ENCODE measurements at places on chromosomes 16 and 17.

DNA sequence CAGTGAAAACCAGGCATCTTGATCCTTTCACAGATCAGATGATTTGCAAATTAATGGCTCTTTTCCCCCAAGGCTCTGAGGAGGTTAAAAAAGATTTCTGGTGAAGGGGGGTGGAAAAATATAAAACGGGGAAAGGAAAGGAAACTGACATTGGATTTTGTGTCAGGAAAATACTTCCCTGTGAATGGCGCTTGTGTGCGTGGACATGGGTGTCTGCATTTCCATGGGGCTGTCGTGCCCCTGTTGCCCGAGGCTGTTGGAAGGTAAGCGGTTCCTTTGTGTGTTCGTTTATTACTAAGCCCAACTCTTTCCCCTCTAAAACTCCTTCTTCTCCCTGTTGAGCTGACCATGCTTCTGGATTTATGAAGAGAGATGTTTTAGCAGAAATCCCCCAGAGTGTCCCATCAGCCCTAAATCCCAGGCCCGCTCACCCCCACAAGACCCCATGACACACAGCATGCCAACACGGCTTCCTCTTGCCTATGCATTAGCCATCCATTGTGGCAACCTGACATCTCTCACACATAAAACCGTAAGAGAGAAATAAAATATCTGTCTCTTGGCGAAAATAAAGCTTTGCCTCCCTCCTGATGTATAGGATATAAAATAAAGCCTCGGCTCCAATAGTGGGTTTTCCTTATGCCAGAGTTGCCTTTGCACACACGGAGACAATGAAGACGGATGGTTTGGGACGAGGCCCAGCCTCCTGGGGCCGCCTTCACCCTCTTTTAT, 7.3 kb upstream of the LHX1 start:
- H3K27me3 ChIP-seq: peaks cover 85% of the 10 kb centered on the region
- H3K36me3 ChIP-seq: no peaks in the 10 kb centered on the region
- H3K27ac ChIP-seq: no peak overlapping the region
- H3K4me3 ChIP-seq: no peak overlapping the region

- H3K4me3 ChIP-seq: no peak overlapping the region
- no peaks in the 10 kb centered on the region for H3K27me3 ChIP-seq
- H3K4me1 ChIP-seq: peaks cover 11% of the 10 kb centered on the region
- H3K36me3 ChIP-seq: peaks cover 12% of the 10 kb centered on the region
- DNase-seq: no peak
- H3K27ac ChIP-seq: no peak overlapping the region
Observed at GRCh38 chr16:3643095-3643730, 11.3 kb upstream of the DNASE1 start.

DNA sequence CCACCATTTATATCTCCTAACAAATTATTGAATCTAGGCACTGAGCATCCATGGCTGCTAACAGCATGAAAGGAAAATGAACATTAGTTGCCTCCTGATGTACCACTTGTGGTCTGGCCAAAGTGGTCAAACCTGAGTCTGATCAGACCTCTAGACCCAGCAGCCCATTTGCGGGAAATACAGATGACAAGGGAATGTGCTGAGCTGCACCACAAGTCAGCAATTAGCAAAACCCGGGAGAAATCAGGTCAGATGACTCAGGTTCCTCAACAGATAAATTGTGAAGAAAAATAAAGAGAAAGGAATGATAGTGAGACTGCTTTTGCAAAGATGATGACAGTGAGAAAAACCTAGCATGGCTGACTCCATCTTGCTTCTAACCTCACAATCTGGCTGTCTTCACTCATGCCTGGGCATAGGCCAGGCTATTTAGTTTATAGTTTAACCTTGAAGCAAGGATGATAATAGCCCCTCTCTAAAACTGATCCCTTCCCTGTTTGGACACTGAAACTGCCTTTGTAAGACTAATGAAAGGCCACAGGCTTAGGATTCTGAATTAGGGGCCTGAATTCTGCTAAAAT, 142.7 kb upstream of the ASIC2 start:
- no peaks in the 10 kb centered on the region for H3K36me3 ChIP-seq
- H3K27me3 ChIP-seq: no peaks in the 10 kb centered on the region
- H3K27ac ChIP-seq: no peak overlapping the region
- no peak overlapping the region for H3K4me3 ChIP-seq

DNA sequence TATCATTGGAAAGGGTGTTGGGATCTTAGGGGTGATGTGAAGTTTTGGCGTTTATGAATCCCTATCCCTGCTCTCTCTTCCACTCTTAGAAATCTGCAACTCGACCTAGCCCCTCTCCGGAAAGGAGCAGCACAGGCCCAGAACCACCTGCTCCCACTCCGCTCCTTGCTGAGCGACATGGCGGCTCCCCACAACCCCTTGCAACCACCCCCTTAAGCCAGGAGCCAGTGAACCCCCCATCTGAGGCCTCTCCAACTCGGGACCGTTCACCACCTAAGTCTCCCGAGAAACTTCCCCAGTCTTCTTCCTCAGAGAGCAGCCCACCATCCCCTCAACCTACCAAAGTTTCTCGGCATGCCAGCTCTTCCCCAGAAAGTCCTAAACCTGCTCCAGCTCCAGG, 9.0 kb downstream of the SRRM2 start:
- DNase-seq: no peak
- no peaks in the 10 kb centered on the region for H3K27me3 ChIP-seq
- peaks cover 96% of the 10 kb centered on the region for H3K36me3 ChIP-seq
- H3K4me1 ChIP-seq: no peaks in the 10 kb centered on the region

GRCh38 chr16:25868706-25869370, 177.1 kb downstream of the HS3ST4 start:
- H3K4me1 ChIP-seq: no peaks in the 10 kb centered on the region
- H3K36me3 ChIP-seq: no peaks in the 10 kb centered on the region
- H3K4me3 ChIP-seq: no peak overlapping the region

DNA sequence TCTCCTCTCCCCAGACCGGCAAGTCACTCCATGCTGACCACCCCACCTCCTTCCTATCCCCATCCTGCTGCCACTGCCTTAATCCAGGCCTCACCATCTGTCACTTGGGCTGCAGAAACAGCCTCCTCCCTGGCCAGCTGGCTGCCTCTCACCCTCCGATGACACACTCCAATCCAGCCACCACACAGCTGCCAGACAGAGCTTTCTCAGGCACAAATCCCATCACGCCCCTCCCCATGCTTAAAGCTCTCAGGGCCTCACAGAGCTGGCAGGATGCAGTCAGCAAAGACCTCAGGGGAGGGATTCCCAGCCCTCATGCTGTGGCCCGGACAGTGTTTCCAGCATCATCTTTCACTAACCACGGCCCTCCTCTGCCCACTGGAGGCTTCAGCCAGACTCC, 13.7 kb downstream of the CAMKK1 start:
- no peak overlapping the region for H3K27ac ChIP-seq
- H3K4me1 ChIP-seq: no peaks in the 10 kb centered on the region
- peaks cover 2% of the 10 kb centered on the region for H3K36me3 ChIP-seq

GRCh38 chr17:51455211-51455610, 194.9 kb downstream of the UTP18 start:
- H3K4me1 ChIP-seq: no peaks in the 10 kb centered on the region
- no peak overlapping the region for H3K27ac ChIP-seq
- no peak for DNase-seq
- no peak overlapping the region for H3K4me3 ChIP-seq

GRCh38 chr16:8919934-8920462, 37.8 kb downstream of the LITAFD start:
- no peak overlapping the region for H3K4me3 ChIP-seq
- peaks cover 28% of the 10 kb centered on the region for H3K36me3 ChIP-seq
- no peak overlapping the region for H3K27ac ChIP-seq
- no peaks in the 10 kb centered on the region for H3K27me3 ChIP-seq

- peak overlapping the region; percentile 88 for H3K27ac ChIP-seq
- DNase-seq: peak; percentile 72
- H3K4me1 ChIP-seq: peaks cover 24% of the 10 kb centered on the region
- peaks cover 2% of the 10 kb centered on the region for H3K27me3 ChIP-seq
Observed at GRCh38 chr17:2055292-2056205, 646 bp downstream of the HIC1 start.

DNA sequence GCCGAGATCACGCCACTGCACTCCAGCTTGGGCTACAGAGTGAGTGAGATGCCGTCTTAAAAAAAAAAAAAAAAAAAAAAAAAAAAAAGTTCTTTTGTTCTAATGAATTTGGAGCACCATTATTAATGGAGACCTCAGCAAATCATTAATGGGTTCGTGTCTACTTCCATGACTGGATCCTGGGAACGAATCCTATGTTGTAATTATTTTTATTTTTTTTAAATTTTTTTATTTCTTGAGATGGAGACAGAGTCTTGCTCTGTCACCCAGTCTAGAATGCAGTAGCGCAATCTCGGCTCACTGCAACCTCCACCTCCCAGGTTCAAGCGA, 30.7 kb downstream of the SPOP start:
- DNase-seq: no peak
- H3K27ac ChIP-seq: peak overlapping the region; percentile 70
- H3K4me3 ChIP-seq: no peak overlapping the region
- peaks cover 20% of the 10 kb centered on the region for H3K4me1 ChIP-seq
- no peaks in the 10 kb centered on the region for H3K36me3 ChIP-seq

- H3K27ac ChIP-seq: no peak overlapping the region
- H3K36me3 ChIP-seq: peaks cover 17% of the 10 kb centered on the region
- no peak for DNase-seq
- H3K4me1 ChIP-seq: peaks cover 8% of the 10 kb centered on the region
- no peaks in the 10 kb centered on the region for H3K27me3 ChIP-seq
Observed at GRCh38 chr16:88057656-88058055, 106.4 kb downstream of the BANP start.

DNA sequence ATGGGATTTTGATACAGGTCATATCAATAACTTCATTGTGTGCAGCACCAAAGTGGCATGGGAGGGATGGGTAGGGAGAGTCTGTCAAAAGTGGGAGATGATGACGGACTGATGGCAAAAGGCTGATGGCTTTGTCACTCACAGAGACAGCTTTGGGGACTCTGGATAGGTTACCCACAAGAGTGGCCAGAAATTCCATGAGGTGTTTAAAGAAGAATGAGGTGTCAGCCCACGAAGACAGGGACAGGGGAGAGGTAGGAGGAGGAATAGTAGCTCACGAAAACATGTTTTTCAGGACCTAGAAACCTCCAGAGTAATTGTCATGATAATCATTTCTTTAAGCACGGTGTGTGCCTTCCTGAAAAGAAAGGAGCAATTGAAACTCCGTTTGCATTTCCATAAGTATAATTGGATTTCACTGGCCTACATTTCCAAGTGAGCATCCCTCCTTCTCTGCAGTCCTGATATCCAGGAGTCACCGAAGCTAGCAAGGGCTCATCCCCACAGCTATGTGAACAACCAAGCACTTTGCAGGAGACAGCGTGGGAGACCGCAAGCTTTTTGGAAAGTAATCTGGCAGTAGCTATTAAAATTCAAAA, 60.0 kb downstream of the HSD17B2 start:
- H3K27me3 ChIP-seq: no peaks in the 10 kb centered on the region
- DNase-seq: no peak
- no peak overlapping the region for H3K4me3 ChIP-seq
- H3K4me1 ChIP-seq: no peaks in the 10 kb centered on the region

GRCh38 chr17:75778861-75779249, 5.8 kb upstream of the UNK start:
- peaks cover 19% of the 10 kb centered on the region for H3K4me1 ChIP-seq
- H3K4me3 ChIP-seq: peak overlapping the region; percentile 79
- H3K36me3 ChIP-seq: peaks cover 47% of the 10 kb centered on the region
- H3K27me3 ChIP-seq: no peaks in the 10 kb centered on the region

- peaks cover 17% of the 10 kb centered on the region for H3K4me1 ChIP-seq
- H3K4me3 ChIP-seq: no peak overlapping the region
- no peak overlapping the region for H3K27ac ChIP-seq
- no peaks in the 10 kb centered on the region for H3K36me3 ChIP-seq
Observed at GRCh38 chr16:11405331-11406176, 60.3 kb downstream of the RMI2 start.

GRCh38 chr17:43341715-43342588, 56.8 kb upstream of the ARL4D start:
- no peaks in the 10 kb centered on the region for H3K27me3 ChIP-seq
- H3K36me3 ChIP-seq: no peaks in the 10 kb centered on the region
- H3K27ac ChIP-seq: peak overlapping the region; percentile 70
- H3K4me1 ChIP-seq: peaks cover 20% of the 10 kb centered on the region

- peaks cover 2% of the 10 kb centered on the region for H3K4me1 ChIP-seq
- H3K27me3 ChIP-seq: no peaks in the 10 kb centered on the region
- DNase-seq: no peak
- H3K4me3 ChIP-seq: no peak overlapping the region
Observed at GRCh38 chr17:80103449-80104085, 2.2 kb downstream of the GAA start.

DNA sequence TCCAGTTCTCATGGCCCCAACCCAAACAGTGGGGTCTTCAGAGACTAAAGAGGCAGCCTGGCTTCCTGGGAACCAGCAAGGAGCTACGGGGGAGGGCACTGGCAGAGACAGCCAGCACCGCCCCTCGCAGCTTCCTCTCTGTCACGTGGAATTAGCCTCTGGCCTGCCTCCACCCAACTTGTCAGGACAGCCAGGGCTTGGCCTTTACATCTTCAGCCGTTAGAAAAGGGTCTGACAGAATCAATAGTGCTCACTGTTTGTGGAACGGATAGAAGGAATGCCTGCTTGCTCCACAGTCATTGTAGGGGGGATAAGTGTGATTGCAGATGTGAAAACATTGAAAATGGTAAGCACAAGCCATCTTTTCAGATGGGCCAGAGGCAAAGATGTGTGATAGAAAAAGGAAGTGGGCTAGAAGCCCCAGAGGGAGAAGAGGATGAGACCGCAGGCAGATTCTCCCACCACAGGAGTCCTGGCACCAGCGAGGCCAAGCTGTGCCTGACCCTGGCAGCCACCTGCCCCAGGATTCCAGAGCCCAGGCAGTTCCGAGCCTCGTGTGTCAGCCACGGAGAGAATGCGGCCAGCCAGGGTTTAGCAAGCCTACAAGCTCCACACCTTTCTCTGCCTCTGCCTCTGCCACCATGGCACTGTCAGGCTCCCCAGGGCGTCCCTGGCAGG, 18.6 kb downstream of the GRIN2C start:
- DNase-seq: peak; percentile 61
- H3K4me3 ChIP-seq: no peak overlapping the region
- H3K27ac ChIP-seq: no peak overlapping the region
- H3K4me1 ChIP-seq: peaks cover 20% of the 10 kb centered on the region
- no peaks in the 10 kb centered on the region for H3K36me3 ChIP-seq
- no peaks in the 10 kb centered on the region for H3K27me3 ChIP-seq

- H3K27ac ChIP-seq: no peak overlapping the region
- no peaks in the 10 kb centered on the region for H3K27me3 ChIP-seq
- peaks cover 42% of the 10 kb centered on the region for H3K36me3 ChIP-seq
- H3K4me1 ChIP-seq: no peaks in the 10 kb centered on the region
Observed at GRCh38 chr17:80284631-80285030, 24.0 kb downstream of the RNF213 start.

GRCh38 chr16:79402356-79402755, 198.2 kb downstream of the MAF start:
- no peak overlapping the region for H3K4me3 ChIP-seq
- no peak for DNase-seq
- H3K27me3 ChIP-seq: no peaks in the 10 kb centered on the region
- H3K36me3 ChIP-seq: no peaks in the 10 kb centered on the region
- H3K27ac ChIP-seq: no peak overlapping the region

- peak overlapping the region; percentile 78 for H3K27ac ChIP-seq
- no peak overlapping the region for H3K4me3 ChIP-seq
- no peaks in the 10 kb centered on the region for H3K36me3 ChIP-seq
- peaks cover 2% of the 10 kb centered on the region for H3K4me1 ChIP-seq
- H3K27me3 ChIP-seq: no peaks in the 10 kb centered on the region
- no peak for DNase-seq
Observed at GRCh38 chr16:10619271-10619849, 39.0 kb upstream of the EMP2 start.

GRCh38 chr17:35786941-35787432, 8.5 kb downstream of the MMP28 start:
- H3K36me3 ChIP-seq: no peaks in the 10 kb centered on the region
- H3K27me3 ChIP-seq: peaks cover 9% of the 10 kb centered on the region
- DNase-seq: no peak
- H3K4me3 ChIP-seq: no peak overlapping the region
- H3K27ac ChIP-seq: peak overlapping the region; percentile 77
- peaks cover 2% of the 10 kb centered on the region for H3K4me1 ChIP-seq

Data from lung (tissue), 17 donors.